Activated CD4-positive, alpha-beta T cell treated with anti-CD3 and anti-CD28 coated beads, Interleukin-2, amount 10 ng/mL, durations not matched to agents 24 days and 14 days (primary cell): ENCODE measurements at places on chromosomes 4 and X. TPM values are rescaled to one million over a fixed set of nuclear protein-coding genes. Genes with fewer than 3 reads are reported as not detected.

DNA sequence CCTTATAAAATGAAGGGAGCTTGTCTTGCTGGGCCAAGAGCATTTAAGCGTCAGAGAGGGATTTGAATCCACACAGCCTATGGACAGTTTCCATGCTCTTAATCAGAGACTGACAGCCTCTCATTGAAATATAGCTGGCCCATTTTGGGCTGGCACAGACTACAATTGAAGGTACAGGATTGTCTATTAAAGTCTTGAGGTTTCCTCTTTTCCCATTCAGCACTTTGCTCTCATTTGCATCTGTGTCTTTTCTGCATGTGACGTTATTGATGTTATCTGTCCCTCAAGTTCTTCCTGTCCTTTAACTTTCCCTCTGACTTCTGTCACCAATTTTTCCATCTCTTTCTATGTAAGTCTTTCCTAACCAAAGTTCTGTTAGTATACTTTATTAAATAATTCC lies 133.3 kb upstream of the SFRP2 start:
- no peaks in the 10 kb centered on the region for H3K36me3 ChIP-seq
- H3K27ac ChIP-seq, result no peak overlapping the region
- H3K4me3 ChIP-seq, result no peak overlapping the region
- DNase-seq, result no peak
- peaks cover 10% of the 10 kb centered on the region for H3K27me3 ChIP-seq
- no peaks in the 10 kb centered on the region for H3K4me1 ChIP-seq

Gene PDZD4
- 0.26 and 0.58 TPM in 2 replicates for total RNA-seq

GRCh38 chr4:6367371-6367851 lies 97.8 kb downstream of the WFS1 start:
- no peak for DNase-seq
- no peak overlapping the region for H3K4me3 ChIP-seq
- H3K27ac ChIP-seq, result no peak overlapping the region
- H3K4me1 ChIP-seq, result no peaks in the 10 kb centered on the region

Gene SLC16A2
- 0.40 and 0.58 TPM in 2 replicates for total RNA-seq

GRCh38 chr4:120452001-120452400 lies 385.4 kb upstream of the MAD2L1 start:
- no peak overlapping the region for H3K4me3 ChIP-seq
- H3K27ac ChIP-seq, result no peak overlapping the region
- no peaks in the 10 kb centered on the region for H3K4me1 ChIP-seq
- no peaks in the 10 kb centered on the region for H3K36me3 ChIP-seq

DNA sequence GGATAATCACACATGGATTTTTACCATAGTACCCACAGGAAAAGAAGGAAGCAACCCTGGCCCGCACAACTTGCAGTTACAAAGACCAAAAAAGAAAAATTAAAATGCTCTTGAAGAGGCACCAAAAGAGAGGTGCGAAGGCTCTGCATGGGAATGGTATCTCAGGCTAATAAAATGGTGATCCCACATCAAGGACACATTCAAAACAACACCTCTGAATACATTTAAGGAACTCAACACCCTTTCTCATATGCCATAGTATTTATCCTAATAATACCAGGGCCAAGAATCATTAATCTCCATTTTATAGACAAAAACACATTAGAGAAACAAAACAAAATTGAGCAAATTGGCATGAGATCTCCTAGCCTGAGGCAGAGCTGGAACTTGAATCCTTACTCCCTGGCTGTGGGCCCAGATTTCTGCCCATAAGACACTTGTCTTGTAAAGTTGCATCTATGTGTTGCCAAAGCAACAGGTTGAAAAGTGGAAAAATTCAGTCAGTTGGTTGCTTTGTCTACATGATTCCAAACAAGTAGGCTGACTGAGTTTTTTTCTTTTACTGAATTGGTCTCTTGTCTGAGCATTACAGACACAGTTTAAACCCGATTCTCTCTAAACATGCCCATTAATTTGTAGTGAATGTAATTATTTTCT lies 33.5 kb downstream of the GUCY2F start:
- no peak overlapping the region for H3K27ac ChIP-seq
- no peaks in the 10 kb centered on the region for H3K4me1 ChIP-seq
- no peak overlapping the region for H3K4me3 ChIP-seq
- peaks cover 3% of the 10 kb centered on the region for H3K27me3 ChIP-seq
- no peak for DNase-seq
- H3K36me3 ChIP-seq, result no peaks in the 10 kb centered on the region

Gene HMGB3
- total RNA-seq, result 32.6 and 32.8 TPM in 2 replicates

DNA sequence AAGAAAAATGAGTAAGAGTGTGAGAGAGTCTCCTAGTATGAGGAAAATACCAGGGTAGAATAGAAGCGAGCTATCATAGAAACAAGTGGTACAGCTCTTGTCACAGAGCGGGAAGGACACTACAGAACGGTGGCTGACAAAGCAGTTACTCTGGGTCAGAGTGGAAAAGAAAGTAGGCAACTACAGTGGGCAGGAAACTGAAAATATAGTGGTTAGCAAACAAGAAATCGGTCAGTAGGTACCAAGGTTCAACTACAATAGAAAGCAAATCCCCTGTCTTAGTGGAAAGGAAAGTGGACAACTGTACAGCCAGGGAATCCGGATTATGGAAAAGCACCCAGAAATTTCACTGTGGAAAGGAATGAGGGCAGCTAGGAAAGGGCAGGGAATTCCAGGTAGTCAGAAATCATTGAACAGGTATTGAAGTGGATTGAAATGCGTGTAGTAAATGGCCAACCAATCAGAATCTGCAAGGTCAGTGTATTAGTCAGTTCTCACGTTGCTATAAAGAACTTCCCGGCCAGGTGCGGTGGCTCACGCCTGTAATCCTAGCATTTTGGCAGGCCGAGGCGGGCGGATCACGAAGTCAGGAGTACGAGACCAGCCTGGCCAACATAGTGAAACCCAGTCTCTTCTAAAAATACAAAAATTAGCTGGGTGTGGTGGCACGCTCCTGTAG lies 219.6 kb upstream of the DIAPH2 start:
- no peak for DNase-seq
- H3K4me1 ChIP-seq, result no peaks in the 10 kb centered on the region
- no peaks in the 10 kb centered on the region for H3K36me3 ChIP-seq
- no peak overlapping the region for H3K27ac ChIP-seq

DNA sequence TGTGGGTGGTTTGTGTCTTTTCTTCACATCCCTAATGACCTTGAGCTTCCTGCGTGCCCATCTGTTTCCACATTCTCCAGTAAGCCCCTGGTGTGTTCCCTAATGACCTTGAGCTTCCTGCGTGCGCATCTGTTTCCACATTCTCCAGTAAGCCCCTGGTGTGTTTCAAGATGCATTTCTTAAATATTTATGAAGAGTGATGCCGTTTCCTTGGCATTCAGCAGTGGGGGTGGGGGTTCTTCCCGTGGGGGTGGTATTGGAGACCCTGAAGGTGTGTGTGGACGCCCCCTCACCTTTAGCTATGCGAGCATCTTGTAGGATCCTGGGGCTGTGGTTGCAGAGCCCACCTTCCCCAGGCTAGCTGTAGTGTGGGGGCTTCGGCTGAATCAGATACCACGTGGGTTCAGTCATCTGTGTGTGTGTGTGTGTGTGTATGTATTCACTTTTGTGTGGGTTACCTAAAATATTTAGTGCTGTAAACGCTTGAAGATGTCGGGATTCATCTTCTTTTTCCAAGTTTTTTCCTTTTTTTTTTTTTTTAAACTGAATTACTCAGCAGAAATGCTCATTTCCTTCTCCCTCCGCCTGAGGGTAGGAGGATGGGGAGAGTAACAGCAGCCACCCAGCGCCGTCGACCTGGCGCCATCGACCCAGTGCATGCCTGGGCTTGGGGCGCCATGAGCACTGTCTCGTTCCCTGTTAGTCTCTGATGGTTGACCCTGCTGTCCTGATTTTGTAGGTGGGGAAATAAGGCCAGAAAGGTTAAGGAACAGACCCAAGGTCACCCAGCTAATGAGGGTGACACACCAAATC lies 9.9 kb downstream of the NSG1 start:
- DNase-seq, result no peak
- no peaks in the 10 kb centered on the region for H3K4me1 ChIP-seq
- H3K27me3 ChIP-seq, result peaks cover 7% of the 10 kb centered on the region

GRCh38 chrX:36986231-36986630 lies 21.9 kb upstream of the FAM47C start:
- no peak overlapping the region for H3K4me3 ChIP-seq
- H3K27me3 ChIP-seq, result peaks cover 7% of the 10 kb centered on the region
- H3K4me1 ChIP-seq, result peaks cover 2% of the 10 kb centered on the region
- DNase-seq, result no peak
- H3K36me3 ChIP-seq, result no peaks in the 10 kb centered on the region

- H3K4me1 ChIP-seq, result no peaks in the 10 kb centered on the region
- no peak overlapping the region for H3K27ac ChIP-seq
- no peak for DNase-seq
- no peaks in the 10 kb centered on the region for H3K36me3 ChIP-seq
- H3K27me3 ChIP-seq, result no peaks in the 10 kb centered on the region
These were observed 556.8 kb upstream of the PCDH10 start for GRCh38 chr4:132592340-132592739.

Gene GRK4
- 4.6 and 5.3 TPM in 2 replicates for total RNA-seq

DNA sequence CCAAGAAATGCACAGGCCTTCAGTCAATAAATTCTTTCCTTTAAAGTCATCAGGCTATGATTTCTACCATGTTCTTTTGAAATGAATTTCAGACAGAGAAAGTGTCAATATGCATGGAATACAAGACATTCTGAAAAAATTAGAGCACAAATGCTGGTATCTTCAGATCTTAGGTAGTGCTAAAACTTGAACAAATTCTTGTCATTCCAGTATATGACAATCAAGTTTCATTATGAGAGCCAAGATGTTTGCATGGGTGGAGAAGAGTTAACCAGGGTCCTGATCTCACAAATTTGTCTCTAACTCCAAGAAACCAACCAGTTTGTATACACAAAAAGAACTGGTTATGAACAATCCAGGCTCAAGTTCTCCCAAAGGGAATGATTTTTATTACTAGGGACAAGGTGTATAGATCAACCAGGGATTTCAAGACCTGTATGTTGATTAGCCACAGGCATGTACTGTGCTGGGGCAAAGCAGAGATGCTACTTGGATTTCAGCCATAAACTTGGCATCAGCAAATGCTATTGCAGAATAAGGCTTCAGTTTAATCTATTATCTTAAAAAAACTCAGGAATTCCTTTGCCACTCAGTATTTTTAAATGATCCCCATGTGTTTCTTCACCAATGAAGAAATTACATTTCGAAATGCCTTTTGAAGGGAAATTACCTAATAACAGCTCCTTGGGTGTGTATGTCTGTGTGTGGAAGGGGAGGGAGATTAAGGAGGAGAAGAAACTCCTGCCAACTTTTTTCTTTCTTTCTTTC lies 69.7 kb downstream of the FANCB start:
- H3K4me1 ChIP-seq, result peaks cover 4% of the 10 kb centered on the region
- no peak overlapping the region for H3K27ac ChIP-seq
- H3K4me3 ChIP-seq, result no peak overlapping the region
- H3K27me3 ChIP-seq, result no peaks in the 10 kb centered on the region

DNA sequence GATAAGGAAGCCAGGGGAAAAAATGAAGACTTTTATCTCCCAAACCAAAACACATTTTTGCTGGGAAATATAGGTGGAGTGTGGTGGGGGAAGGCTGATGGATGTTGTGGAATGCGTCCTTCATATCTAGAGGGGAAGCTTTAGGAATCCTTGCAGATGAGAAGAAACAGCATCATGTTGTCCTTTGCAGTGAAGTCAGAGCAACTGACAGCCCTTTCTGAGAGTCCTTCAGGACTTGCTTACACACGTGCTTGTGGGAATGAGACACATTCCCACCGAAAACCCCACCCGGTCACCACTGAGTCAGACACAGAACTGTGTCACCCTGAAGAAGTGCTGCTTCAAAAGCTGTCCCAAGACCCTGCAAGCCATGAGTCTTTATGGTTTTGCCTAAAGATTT lies 81.5 kb downstream of the SHROOM2 start:
- no peaks in the 10 kb centered on the region for H3K4me1 ChIP-seq
- H3K27me3 ChIP-seq, result peaks cover 18% of the 10 kb centered on the region
- H3K4me3 ChIP-seq, result no peak overlapping the region
- DNase-seq, result no peak
- no peaks in the 10 kb centered on the region for H3K36me3 ChIP-seq

GRCh38 chr4:160352637-160353036 lies 1249.8 kb downstream of the RAPGEF2 start:
- H3K4me3 ChIP-seq, result no peak overlapping the region
- no peaks in the 10 kb centered on the region for H3K27me3 ChIP-seq

GRCh38 chr4:132383571-132384199 lies 765.4 kb upstream of the PCDH10 start:
- H3K27ac ChIP-seq, result no peak overlapping the region
- no peaks in the 10 kb centered on the region for H3K36me3 ChIP-seq
- DNase-seq, result no peak

GRCh38 chrX:116238567-116239255 lies 68.2 kb downstream of the AGTR2 start:
- no peak for DNase-seq
- H3K4me1 ChIP-seq, result no peaks in the 10 kb centered on the region
- H3K4me3 ChIP-seq, result no peak overlapping the region
- H3K27me3 ChIP-seq, result no peaks in the 10 kb centered on the region
- H3K27ac ChIP-seq, result no peak overlapping the region

Gene VCX2
- total RNA-seq, result not detected in 2 replicates

GRCh38 chr4:100082852-100083251 lies 107.4 kb downstream of the DDIT4L start:
- no peaks in the 10 kb centered on the region for H3K36me3 ChIP-seq
- no peak for DNase-seq
- no peaks in the 10 kb centered on the region for H3K27me3 ChIP-seq
- H3K4me3 ChIP-seq, result no peak overlapping the region

GRCh38 chrX:19515615-19516105 lies 352 bp upstream of the MAP3K15 start:
- H3K27me3 ChIP-seq, result peaks cover 28% of the 10 kb centered on the region
- H3K4me3 ChIP-seq, result peak overlapping the region; percentile 43
- peaks cover 2% of the 10 kb centered on the region for H3K4me1 ChIP-seq

DNA sequence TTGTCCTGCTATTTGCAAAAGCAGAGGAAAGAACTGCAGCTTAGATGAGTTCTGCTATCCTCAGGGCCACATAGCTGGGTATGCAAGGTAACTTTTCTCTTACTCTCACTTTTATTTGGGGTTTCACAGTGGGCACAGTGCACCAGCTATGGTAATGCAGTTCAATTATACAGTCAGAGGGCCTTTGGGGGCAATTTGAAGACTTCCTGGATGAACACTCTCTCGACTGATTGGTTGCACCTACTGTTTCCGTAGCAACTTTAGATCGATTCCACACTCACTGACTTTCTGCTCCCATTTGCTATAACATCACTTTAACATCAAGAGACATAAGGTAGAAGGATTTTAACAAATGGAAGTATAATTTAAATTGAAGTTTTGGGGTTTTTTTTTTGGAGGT lies 128.6 kb downstream of the SLC39A8 start:
- H3K27ac ChIP-seq, result no peak overlapping the region
- no peak for DNase-seq
- H3K36me3 ChIP-seq, result no peaks in the 10 kb centered on the region
- no peak overlapping the region for H3K4me3 ChIP-seq

- no peak for DNase-seq
- H3K27me3 ChIP-seq, result no peaks in the 10 kb centered on the region
- H3K4me3 ChIP-seq, result no peak overlapping the region
- no peaks in the 10 kb centered on the region for H3K36me3 ChIP-seq
- no peaks in the 10 kb centered on the region for H3K4me1 ChIP-seq
These were observed 473.3 kb upstream of the ADGRL3 start for GRCh38 chr4:60726779-60727178.

- H3K4me3 ChIP-seq, result peak within 1 kb of the TSS; percentile 94
- peaks cover 31% of the 10 kb centered on the region for H3K4me1 ChIP-seq
- peaks cover 16% of the 10 kb centered on the region for H3K27me3 ChIP-seq
- peaks cover 10% of the 10 kb centered on the region for H3K36me3 ChIP-seq
These were observed at the start of gene PKD2 for GRCh38 chr4:88007304-88008121. PKD2 (plus strand) TSS chr4:88007635; CDS start chr4:88007734, 99 bp downstream.
